ENCODE measurements at places on chromosomes 5 and 9.
A peak's percentile ranks its signal among the peaks of the same experiment; 100 is the strongest.

- no peak for DNase-seq
These were observed 23.9 kb downstream of the PAX5 start for GRCh38 chr9:37010180-37010579.

DNA sequence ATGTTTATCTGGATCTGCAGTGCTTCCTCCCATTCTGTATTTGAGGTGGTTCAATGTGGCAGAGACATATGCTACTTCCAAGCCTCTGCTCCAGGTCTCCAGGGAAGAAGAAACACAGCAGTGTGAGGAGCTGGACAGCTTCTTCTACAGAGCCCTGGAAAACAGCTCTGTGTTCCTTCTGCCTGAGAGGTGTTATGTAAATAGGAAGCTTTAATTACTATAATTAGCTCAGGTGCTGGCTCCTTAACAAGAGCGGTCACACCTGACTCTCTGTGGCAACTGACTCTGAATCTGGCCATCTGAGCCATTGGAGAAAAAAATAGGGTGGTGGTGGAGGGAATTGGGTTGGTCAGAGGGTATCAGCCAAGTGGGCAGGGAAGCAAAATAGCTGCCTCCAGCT lies 332.4 kb upstream of the BRINP1 start:
- DNase-seq, result no peak

DNA sequence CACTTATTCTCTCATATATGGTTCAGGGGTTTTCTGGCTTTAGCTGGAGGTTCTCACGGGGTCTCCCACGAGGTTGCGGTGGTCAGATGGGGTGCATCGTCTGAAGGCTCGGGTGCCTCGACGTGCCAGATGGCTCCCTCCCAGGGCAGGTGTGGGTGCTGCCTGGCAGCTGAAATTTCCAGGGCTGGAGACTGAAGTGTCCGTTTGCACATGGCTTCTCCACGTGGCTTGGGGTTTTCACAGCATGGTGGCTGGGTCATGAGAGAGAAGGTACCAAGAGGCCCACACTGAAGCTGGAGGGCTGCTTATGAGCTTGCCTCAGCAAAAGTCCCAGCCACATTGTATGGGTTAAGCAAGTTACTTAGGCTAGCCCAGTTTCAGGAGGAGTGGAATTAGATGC lies 218.6 kb downstream of the AGTPBP1 start:
- no peak for DNase-seq

DNA sequence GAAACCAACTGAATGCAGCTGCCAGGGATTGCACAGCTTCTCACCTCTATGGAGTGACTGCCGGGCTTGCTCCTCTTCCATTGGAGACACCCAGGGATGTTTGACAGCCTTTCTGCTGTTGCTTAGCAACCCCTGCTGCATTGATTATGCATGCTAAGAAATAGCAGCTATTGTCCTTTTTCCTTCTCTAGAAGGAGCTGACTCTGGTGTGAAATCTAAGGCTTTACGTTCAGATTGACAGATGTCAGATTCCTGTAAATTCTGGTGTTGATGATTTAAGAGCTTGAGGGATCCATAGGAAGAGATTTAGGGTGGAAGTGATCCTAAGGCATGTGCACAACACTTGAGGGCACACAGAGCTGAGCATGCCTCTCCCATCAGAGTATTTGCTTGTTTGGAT lies 267.7 kb downstream of the NTRK2 start:
- DNase-seq, result no peak

DNA sequence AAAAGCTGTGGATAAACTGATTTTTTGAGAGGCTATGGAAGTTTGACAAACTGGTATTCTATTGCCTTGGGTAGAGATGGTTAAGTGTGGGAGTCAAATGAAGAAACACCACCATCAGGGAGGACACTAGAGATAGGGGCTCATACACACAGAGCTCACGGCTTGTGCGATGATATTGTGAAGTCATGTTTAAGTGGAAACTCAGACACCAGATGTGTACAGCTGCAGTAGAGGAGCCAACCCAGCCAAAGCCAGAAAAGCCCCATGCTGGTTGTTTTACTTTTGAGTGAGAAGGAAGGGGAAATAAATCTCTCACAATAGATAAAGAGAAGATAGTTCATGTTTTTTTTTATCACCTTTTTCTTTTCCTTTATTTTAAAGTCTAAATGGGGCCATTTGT lies 377.7 kb downstream of the DMRT2 start:
- DNase-seq, result no peak

DNA sequence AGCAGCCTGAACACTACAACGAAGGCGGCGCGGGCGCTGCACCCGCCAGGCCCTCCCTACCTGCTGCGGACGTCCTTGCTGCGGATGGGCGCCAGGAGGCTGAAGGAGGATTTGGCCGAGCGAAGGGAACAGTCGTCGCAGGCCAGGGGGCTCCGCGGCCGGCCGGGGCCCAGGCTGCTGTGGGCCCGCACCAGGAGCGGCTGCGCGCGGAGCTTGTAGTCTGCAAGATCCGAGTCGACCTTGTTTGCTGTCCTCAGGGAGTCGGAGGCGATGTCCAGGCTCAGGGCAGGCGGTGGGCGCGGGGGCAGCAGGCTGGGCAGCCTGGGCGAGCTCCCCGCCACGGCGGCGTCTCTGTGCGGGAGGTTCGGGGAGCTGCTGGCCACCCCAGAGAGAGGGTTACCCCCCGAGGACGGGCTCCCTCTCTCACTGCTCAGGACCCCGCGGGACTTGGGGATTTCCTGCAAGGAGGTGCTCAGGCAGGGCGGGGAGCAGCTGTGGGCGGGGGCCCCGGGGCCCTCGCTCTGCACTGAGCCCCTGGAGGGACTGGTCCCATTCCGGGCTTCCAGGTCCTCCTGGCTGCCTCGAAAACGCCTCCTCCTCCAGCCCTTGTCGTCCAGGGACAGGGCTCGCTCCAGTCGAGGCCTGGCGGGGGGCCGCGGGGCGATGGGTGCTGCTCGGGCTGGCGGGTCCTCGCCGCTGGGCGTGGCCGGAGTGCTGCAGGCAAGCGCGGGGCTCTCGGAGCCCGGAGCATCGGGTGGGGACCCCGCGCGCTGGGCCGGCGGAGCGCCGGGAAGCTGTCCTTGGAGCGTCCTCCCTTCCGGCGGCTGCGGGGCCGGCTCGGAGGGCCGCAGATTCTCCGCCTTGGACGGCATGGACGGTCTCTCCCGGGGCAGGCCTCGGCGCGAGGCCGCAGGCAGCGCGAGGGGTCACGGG lies 831 bp downstream of the INPP5E start:
- DNase-seq, result no peak

- no peak for DNase-seq
These were observed 24.2 kb downstream of the LRRTM2 start for GRCh38 chr5:138850865-138851435.

- DNase-seq, result no peak
These were observed 914.4 kb upstream of the COX7C start for GRCh38 chr5:85703296-85703695.

DNA sequence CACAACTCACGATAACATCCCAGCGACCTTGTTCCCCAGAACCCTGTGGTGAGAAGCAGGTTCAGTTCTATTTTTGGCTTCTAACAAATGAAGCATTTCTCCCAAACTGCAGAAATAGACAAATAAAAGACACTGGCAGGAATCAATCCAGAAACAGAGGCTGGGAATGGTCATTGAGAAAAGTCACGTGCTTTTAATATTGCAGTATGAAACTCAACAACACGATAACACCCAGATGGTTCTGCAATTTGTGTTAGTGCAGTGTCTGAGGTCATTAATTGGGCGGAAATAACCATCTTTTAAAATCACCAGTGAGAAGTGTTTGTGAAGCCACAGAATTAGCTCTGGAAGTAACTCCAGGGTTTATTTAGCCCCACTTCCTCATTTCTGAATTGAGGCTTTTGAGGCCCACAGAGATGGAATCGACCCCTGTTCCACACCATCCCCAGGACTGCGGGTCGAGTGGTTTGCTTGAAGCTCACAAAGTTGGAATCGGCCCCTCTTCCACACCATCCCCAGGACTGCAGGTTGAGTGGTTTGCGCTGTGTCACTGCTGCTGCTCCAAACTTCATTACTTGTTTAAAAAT lies 164.7 kb upstream of the IRX4 start:
- DNase-seq, result no peak

DNA sequence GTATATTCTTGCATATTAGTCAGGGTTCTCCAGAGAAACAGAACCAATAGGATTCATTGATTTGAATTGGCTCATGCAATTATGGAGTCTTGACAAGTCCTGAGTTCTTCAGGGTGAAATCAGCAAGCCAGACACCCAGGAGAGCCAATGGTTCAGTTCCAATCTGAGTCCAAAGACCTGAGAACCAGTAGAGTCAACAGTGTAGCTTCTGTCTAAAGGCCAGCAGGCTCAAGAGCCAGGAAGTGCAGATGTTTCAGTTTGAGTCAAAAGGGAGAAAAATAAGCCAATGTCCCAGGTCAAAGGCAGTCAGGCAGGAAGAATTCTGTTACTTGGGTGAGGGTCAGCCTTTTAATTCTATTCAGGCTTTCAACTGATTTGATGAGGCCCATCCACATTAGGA lies 37.8 kb upstream of the ANKRD34B start:
- no peak for DNase-seq

DNA sequence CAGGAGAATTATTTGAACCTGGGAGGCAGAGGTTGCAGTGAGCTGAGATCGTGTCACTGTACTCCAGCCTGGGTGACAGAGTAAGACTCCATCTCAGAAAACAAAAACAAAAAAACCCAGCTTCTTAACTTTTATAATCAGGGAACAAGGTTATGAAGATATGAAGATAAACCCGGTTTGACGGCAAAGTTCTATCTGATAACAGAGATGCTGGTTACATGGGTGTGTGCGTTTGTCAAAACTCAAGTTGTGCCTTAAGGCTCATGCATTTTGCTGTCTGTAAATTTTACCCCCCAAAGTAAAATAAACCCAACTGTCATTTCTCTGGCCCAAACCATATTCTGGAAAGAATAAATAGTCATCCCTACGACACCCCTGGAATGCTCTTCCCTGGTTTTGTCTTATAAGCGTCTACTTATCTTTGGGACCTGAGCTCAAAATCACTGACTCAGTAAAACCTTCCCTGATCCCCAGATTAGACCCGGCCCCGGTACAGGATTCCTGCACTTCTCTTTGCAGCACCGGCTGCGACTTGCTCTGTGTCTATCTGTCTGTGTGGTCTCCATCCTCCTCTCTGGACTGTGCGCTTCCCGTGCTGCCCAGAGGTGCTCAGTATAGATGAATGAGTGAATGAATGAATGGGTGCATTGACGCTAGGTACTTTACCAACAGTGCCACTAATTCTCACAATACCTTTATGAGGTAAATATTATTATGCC lies 172.2 kb downstream of the DAB2IP start:
- no peak for DNase-seq

- DNase-seq, result peak; percentile 71
These were observed 8.0 kb upstream of the FXN start for GRCh38 chr9:69027355-69028097.

GRCh38 chr9:121935739-121936138 lies 157.4 kb downstream of the TTLL11 start:
- DNase-seq, result no peak

GRCh38 chr5:109191153-109191558 lies 218.6 kb downstream of the PJA2 start:
- no peak for DNase-seq

DNA sequence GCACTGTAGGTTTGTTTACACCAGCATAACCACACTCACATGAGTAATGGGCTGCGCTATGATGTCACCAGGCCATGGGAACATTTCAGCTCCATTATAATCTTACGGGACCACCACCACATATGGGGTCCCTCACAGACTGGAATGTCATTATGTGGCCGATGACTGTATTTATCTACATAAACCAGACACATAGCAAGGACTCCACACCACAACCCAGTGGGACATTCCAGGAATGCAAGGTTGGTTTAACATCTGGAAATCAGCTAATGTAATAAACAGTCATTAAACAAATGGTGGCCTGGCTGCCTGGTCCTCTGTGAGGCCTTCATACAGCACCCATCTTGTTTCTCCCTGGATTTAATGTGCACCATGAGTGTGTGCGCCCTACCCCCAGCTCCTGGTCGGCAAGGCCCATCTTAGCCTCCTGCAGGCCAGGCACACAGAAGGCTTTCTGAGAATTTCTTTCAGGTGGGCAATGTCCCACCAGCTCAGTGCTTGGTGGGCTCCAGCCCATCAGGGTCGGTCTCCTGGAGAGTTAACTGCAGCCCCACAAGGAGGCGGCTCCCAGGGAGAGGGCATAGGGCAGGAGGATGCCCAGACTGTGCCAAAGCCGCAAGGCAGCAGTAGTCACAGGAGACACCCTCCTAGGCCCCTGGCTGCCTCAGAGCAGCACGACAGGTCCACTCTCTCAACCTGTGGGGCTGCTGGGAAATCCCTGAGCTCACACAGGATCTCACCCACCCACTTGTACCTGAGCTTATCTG lies 35.9 kb upstream of the SARDH start:
- no peak for DNase-seq

GRCh38 chr5:97149709-97150108 lies 7.3 kb upstream of the LIX1 start:
- no peak for DNase-seq

DNA sequence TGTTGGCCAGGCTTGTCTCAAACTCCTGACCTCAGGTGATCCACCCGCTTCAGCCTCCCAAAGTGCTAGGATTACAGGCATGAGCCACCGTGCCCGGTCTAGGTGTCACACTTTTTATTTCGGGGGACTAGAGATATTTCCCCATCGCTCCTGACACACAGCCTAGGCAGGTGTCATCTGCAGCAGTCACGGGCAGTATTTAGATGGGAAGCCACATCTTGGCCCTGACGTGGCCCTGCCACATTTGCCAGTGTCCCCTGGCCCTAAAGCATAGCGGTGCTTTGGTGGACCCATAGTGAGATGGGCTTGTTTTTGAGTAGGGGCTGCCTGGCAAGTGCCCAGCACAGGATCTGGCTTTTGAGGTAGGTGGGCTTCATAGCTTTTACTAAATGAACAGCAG lies 45.0 kb upstream of the LRRTM2 start:
- no peak for DNase-seq

GRCh38 chr9:131885144-131885609 lies 145.3 kb upstream of the RAPGEF1 start:
- peak; percentile 40 for DNase-seq
